Mesothelial cell of epicardium (in vitro differentiated cells): ENCODE measurements at places on chromosomes 7 and 10. TPM values are rescaled to one million over a fixed set of nuclear protein-coding genes. Genes with fewer than 3 reads are reported as not detected.

DNA sequence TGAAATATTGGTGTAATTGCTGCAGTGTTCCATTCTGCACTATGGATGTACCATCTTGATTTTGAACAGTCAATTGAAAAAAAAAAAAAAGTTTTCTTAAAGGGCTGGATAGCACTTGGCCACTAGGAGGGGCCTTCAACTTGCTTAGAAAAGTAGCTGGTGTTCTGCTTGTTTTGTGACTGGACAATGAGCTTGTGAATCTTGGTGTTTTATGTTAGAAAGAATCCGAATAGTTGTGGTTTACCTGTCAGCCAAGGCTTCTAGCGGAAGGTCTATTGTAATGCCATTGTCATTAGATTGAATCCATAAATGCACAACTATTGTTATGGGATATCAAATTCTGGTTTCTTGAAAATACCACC lies 77.1 kb downstream of the BMPER start:
- H3K27me3 ChIP-seq = no peaks in the 10 kb centered on the region
- no peak overlapping the region for H3K27ac ChIP-seq
- no peak overlapping the region for H3K4me3 ChIP-seq
- DNase-seq = no peak
- peaks cover 2% of the 10 kb centered on the region for H3K4me1 ChIP-seq

DNA sequence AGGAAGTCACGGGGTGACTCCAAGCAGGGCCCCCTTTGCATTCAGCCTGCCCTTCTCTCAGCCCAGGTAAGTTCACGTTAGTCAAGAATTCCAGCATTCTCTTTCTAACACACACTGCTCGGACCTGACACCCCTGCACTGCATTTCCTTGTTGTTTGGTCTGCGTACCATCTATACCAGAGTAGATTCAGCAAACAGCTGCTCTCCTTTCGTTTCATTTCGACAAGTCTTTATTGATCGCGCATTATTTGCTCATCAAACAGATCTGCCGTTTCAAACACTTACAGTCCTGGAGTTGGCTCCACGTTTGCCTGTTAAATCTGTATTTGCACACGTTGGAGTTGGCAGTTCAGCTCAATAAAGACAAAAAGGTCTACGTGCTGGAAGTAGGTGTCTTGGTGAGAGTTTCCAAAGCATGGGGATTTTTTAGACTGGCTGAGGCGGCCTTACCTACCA lies 495.1 kb downstream of the RPS24 start:
- H3K27ac ChIP-seq = no peak overlapping the region
- peaks cover 5% of the 10 kb centered on the region for H3K36me3 ChIP-seq
- H3K4me3 ChIP-seq = no peak overlapping the region
- no peak for DNase-seq
- peaks cover 4% of the 10 kb centered on the region for H3K4me1 ChIP-seq

DNA sequence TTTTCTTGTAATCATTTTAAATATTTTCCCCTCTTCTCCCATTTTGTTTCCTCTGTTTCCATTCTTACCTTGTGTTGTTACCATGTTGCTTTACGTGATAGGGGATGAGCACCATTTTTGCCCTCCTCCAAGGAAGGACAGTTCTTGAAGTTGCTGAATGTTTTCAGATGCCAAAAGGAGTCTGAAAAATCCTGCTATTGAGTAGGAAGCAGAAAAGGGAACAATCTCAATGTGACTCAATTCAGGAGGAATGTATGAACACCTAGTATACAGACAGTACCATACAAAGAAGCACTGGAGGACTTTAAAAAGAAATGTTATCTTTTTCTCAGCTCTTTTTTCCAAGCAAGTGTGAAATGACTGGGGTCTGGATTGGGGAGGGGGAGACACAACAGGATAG lies 5.1 kb upstream of the NAMPT start:
- H3K4me3 ChIP-seq = no peak overlapping the region
- H3K4me1 ChIP-seq = peaks cover 7% of the 10 kb centered on the region
- DNase-seq = no peak
- H3K27ac ChIP-seq = no peak overlapping the region
- H3K27me3 ChIP-seq = no peaks in the 10 kb centered on the region

- no peaks in the 10 kb centered on the region for H3K27me3 ChIP-seq
- no peaks in the 10 kb centered on the region for H3K36me3 ChIP-seq
- no peak for DNase-seq
- peaks cover 11% of the 10 kb centered on the region for H3K4me1 ChIP-seq
- peak overlapping the region; percentile 72 for H3K27ac ChIP-seq
Observed at GRCh38 chr10:88131511-88132139, 268.2 kb downstream of the PTEN start.

DNA sequence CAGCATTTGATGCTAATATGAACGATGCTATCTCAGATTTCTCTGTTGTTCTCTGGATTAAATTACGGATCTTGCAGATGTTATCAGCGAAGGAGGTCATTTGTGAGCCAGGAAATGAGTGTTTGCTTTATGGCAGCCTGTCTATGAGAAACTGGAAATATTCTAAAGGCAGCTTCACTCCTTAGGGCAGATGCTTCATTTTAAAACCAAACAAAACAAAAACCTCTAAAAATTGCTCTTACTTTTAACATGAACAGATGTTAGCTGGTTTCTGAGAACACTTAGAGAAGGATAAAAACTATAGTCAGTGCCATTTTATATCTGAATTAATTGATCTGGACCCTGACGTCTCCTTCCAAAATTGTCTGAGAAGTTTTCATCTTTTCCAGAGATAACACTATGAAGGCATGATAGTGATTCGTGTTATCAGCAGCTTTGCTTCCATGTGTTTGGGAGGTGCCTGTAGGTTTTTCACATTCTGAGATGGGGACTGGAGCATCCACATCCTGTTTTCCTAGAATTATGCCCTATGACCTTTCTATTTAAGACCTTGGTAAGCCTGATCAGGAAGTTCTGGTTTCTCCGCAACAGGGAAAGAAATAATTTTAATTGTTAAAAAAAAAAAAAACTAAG lies 53.1 kb downstream of the CPED1 start:
- no peak for DNase-seq
- peaks cover 12% of the 10 kb centered on the region for H3K36me3 ChIP-seq
- no peak overlapping the region for H3K4me3 ChIP-seq
- peak overlapping the region; percentile 74 for H3K27ac ChIP-seq
- no peaks in the 10 kb centered on the region for H3K27me3 ChIP-seq

DNA sequence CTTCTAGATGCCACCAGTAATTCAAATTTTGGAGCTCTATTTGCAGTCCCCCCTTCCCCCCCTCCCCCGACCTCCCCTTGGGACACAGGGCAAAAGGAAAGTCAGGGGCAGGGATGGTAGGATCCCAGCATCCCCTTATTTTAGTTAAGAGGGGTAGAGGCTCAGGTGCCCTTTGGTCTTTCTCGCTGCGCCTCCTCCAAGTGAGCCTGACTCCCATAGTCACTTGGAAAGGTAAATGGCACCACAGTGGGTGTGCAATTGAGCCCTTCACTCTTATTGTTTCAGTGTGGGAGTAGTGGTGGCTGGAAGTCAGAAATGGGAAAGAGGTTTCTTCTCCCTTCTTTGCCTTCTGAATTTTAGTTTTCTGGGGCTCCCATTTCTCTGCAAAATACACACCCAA lies 8.2 kb upstream of the FEZF1 start:
- H3K27me3 ChIP-seq = peaks cover 99% of the 10 kb centered on the region
- H3K36me3 ChIP-seq = no peaks in the 10 kb centered on the region
- no peak overlapping the region for H3K4me3 ChIP-seq
- no peak overlapping the region for H3K27ac ChIP-seq

- DNase-seq = no peak
- H3K36me3 ChIP-seq = no peaks in the 10 kb centered on the region
- peaks cover 23% of the 10 kb centered on the region for H3K4me1 ChIP-seq
- peak within 1 kb of the TSS; percentile 97 for H3K27ac ChIP-seq
- H3K27me3 ChIP-seq = no peaks in the 10 kb centered on the region
Observed at GRCh38 chr7:20217193-20217948, at the start of gene MACC1. Gene MACC1 (minus strand): TSS chr7:20217384. CDS start chr7:20161862, 55,522 bp downstream.

DNA sequence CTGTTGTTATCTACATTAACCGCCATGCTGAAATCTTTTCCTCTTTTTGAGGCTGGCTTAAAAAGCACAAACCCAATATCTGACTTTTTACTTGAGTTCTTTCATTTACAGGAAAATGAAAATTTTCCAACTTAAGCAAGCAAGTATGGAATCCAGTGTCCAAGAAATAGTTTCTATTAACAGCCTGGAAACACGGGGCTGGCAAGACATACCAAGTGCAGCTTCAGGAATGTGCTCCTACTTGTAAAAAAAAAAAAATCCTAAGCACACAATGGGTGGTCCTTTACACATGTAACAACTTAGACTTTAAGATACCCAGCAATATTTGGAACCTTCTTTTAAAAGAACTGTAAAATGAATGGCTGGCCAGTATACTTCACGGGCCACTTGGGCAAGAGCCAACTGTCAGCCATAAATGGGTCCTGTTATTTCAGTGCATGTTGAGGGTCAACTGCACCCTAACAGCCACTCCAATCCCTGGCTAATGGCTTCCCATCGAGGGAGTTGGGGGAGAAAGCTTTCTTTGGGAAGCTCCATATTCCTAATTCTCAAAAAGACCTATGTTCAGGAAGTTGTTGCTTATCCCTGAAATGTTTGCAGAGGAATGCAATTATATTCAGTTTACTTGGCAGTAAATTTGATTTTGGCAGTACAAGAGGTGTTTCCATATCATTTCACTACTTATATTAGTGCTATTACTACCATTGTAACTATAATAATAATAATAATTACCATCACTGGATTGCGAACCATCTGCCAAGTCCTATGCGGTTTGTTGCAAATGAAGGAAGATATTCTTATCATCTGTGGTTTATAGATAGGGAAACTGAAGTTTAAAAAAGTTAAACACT lies 236.4 kb upstream of the TMEM72 start:
- peaks cover 33% of the 10 kb centered on the region for H3K27me3 ChIP-seq
- H3K36me3 ChIP-seq = no peaks in the 10 kb centered on the region
- DNase-seq = no peak
- H3K27ac ChIP-seq = no peak overlapping the region
- no peaks in the 10 kb centered on the region for H3K4me1 ChIP-seq
- no peak overlapping the region for H3K4me3 ChIP-seq

GRCh38 chr7:70774950-70775527 lies 356.9 kb upstream of the GALNT17 start:
- no peaks in the 10 kb centered on the region for H3K27me3 ChIP-seq
- DNase-seq = no peak
- no peak overlapping the region for H3K27ac ChIP-seq
- H3K4me1 ChIP-seq = peaks cover 7% of the 10 kb centered on the region

DNA sequence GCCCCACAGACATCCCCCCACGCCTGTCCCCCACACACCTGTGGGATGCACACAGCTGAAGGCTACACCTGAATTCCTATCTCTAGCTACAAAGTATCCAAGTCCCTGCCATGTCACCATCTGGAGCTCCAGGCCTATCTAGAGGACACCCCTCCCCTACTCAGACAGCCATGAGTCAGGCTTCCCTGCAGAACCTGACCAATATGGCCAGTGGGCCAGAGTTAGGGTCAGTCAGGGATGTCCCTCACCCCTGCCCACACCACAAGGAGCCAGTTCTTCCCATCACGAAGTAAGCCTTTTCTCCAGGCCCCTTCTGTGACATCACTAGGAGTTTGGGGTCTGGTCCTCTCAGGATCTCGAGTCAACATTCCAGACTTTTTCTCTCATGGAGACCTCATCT lies 10.6 kb upstream of the SLC18A3 start:
- peaks cover 55% of the 10 kb centered on the region for H3K27me3 ChIP-seq
- no peak overlapping the region for H3K27ac ChIP-seq
- DNase-seq = no peak
- no peaks in the 10 kb centered on the region for H3K4me1 ChIP-seq
- no peak overlapping the region for H3K4me3 ChIP-seq

DNA sequence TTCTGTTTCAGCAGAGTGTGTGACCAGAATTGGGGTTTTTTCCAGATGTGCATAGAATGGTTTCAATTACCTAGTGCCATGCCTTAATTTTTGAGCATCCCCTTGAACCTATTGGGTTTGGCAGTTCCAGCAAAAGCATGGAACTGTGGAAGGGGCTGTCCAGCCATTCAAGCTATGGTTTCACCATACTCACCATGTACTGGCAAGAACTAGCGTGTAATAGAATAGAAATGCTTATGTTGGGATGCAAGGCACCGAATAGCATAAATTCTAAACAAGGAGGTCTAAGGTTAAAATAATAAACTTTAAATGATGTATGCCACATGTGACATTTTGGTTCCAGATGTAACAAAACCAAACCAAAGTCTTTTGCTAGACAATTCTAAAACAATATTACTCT lies 91.4 kb downstream of the MTERF1 start:
- H3K4me1 ChIP-seq = peaks cover 2% of the 10 kb centered on the region
- no peak for DNase-seq
- no peak overlapping the region for H3K4me3 ChIP-seq
- H3K27me3 ChIP-seq = no peaks in the 10 kb centered on the region
- peaks cover 3% of the 10 kb centered on the region for H3K36me3 ChIP-seq

- peaks cover 24% of the 10 kb centered on the region for H3K36me3 ChIP-seq
- peaks cover 29% of the 10 kb centered on the region for H3K4me1 ChIP-seq
- H3K27me3 ChIP-seq = no peaks in the 10 kb centered on the region
- H3K4me3 ChIP-seq = no peak overlapping the region
Observed at GRCh38 chr10:28558923-28559508, 26.1 kb downstream of the WAC start.

GRCh38 chr7:127258111-127258510 lies 5.4 kb upstream of the GRM8 start:
- no peaks in the 10 kb centered on the region for H3K4me1 ChIP-seq
- H3K27me3 ChIP-seq = peaks cover 95% of the 10 kb centered on the region
- H3K4me3 ChIP-seq = no peak overlapping the region
- H3K27ac ChIP-seq = no peak overlapping the region
- no peaks in the 10 kb centered on the region for H3K36me3 ChIP-seq

DNA sequence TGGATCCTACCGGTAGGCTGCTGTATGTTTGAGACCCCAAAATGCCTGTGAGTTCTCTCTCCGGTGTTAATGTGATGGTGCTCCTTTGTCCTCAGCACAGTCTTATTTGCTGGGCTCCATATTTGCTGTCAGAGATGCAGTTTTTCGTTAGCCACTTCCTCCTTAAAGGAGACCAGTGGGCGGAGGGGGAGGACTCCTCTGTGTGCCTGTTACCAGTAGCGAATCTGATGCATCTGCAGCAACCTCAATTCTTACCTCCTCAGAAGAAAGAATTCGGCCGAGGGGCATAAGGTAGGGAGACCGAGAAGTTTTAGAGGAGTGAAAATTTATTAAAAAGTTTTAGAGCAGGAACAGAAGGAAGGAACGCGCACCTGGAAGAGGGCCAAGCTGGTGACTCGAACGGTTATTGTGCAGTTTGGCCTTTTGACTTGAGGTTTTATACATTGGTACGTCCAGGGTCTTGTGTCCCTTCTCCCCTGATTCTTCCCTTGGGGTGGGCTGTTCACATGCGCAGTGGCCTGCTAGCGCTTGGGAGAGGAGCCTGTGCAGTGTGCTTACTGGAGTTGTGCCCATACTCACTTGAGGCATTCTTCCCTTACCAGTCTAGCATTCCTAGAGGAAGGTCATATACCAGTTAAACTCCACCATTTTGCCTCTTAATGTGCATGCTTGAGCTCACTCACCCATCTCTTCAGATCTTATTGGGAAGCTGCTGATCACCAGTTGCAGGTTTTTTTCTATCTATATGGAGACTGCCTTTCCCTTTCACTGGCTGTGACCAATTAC lies 49.5 kb downstream of the GNAI1 start:
- DNase-seq = no peak
- H3K36me3 ChIP-seq = peaks cover 4% of the 10 kb centered on the region
- no peak overlapping the region for H3K27ac ChIP-seq
- H3K4me3 ChIP-seq = no peak overlapping the region
- no peaks in the 10 kb centered on the region for H3K27me3 ChIP-seq
- H3K4me1 ChIP-seq = peaks cover 7% of the 10 kb centered on the region

TMEM26 gene
- total RNA-seq = 3.4 to 4.1 TPM (median 3.9 TPM) in 3 replicates

CCL24 gene
- not detected in 3 replicates for total RNA-seq

SPDYE2 gene
- total RNA-seq = 0.13 TPM in 1 of 3 replicates, not detected in the others

IGF2BP3 gene
- total RNA-seq = 84.3 to 91.3 TPM (median 89.1 TPM) in 3 replicates

MMRN2 gene
- 6.5 to 9.8 TPM (median 7.2 TPM) in 3 replicates for total RNA-seq

TMEM130 gene
- total RNA-seq = 11.5 to 15.1 TPM (median 12.5 TPM) in 3 replicates

FAM204A gene
- 53.0 to 54.6 TPM (median 53.4 TPM) in 3 replicates for total RNA-seq

ZNF398 gene
- total RNA-seq = 20.0 to 21.9 TPM (median 20.6 TPM) in 3 replicates
